ENCODE measurements at places on chromosomes 12 and 14. TPM values are rescaled to one million over a fixed set of nuclear protein-coding genes. Genes with fewer than 3 reads are reported as not detected.
A peak's percentile ranks its signal among the peaks of the same experiment; 100 is the strongest.

- peaks cover 59% of the 10 kb centered on the region for H3K36me3 ChIP-seq
- H3K4me3 ChIP-seq = no peak overlapping the region
- H3K27ac ChIP-seq = no peak overlapping the region
These were observed 48.7 kb upstream of the TRAF3 start for GRCh38 chr14:102728501-102728900.

GRCh38 chr12:105352940-105353635 lies 22.6 kb downstream of the C12orf75 start:
- H3K36me3 ChIP-seq = no peaks in the 10 kb centered on the region
- DNase-seq = no peak
- no peak overlapping the region for H3K27ac ChIP-seq
- peaks cover 8% of the 10 kb centered on the region for H3K4me1 ChIP-seq
- H3K27me3 ChIP-seq = no peaks in the 10 kb centered on the region

DNA sequence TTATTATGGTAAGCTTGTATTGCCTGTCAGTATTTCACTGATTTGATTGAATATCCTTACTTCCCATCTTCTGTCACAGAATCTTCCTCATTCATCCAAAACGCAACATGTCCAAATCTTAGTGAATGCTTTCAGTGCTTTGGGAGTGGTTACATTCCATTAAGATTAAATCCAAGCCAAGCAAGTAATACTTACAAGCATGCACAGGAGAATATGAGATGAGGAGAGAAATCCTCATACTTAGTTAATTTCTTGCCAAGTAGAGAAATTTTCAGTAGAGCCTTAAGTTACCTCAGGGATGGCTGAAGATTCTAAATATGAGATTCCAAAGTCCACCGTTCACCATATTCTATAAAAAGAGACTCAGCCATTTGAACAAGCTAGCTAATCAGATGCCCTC lies 316.0 kb downstream of the RAD51B start:
- no peak for DNase-seq
- no peaks in the 10 kb centered on the region for H3K4me1 ChIP-seq
- H3K36me3 ChIP-seq = no peaks in the 10 kb centered on the region
- no peak overlapping the region for H3K27ac ChIP-seq

DNA sequence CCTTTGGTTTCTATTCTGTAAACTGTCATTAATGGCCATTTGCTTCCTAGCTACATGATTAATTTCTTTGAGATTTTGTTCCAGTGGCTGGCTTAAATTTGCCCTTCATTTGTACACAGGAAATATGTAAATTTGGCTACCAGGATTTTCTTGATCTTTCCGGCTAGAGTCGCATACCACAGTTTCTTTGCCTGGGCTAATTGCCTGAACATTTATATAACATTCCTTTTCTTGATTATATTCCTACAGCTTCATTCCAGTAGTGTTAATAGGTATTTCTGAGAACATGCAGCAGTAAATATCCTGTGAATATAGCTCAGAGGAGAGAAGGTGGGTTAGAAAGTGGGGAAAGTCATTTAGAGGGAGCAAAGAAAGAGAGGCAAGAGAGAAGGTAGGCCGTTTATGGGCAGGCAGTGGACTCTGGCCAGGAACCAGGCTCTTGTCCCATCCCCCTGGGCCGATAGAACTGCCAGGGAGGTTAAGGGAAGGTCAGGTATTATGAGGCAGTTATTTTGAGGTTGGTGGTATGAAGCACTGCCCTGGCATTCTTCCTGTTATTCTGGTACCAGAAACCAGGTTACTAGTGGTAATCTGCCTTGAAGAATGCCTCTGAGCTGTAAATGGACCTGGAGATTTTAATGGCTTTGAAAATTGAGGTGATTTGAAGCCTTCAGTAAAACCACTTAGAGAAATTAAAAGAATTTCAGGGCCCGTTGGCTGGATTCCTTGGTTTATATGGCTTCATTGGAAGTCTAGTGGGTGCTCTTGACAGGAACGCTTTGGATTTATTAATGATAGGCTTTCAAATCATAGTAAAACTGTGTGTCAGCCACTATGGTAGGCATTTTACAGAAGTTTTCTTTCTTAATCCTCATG lies 4.4 kb downstream of the RNF10 start:
- peak overlapping the region; percentile 26 for H3K4me3 ChIP-seq
- peaks cover 17% of the 10 kb centered on the region for H3K36me3 ChIP-seq
- no peaks in the 10 kb centered on the region for H3K27me3 ChIP-seq
- peak overlapping the region; percentile 50 for H3K27ac ChIP-seq

DNA sequence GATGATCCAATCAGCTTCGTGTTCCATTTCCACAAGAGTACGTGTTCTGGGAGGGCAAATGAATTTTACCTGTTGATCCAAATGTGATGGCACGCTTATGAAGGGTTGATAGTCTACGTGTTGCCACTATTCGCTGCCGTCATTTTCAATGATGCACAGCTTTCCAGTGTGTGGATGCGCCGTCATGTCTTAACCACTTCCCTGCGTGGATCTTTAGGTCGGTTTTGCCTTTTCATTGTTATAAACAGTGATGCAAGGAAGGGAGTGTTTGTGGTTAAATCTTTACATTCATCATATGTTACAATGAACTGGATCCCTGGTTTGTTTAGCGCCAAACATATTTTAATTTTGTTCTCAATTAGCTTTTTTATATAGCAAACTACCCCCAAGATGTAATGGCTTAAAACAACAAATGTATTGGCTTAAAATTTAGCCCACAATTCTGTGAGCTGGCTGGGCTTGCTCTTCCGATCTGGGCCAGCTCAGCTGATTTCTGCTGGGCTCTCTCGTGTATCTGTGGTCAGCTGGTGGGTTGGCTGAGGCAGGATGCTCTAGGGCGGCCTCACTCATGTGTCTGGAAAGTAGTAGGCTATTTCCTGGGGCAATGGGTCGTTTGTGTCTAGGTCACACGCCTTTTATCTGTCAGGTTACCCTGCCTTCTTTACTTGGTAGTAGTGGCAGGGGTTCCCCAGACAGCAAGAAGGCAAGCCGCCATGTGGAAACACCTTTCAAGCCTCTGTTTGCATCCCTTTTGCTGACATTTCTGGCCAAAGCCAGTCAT lies 176.7 kb downstream of the CRADD start:
- H3K36me3 ChIP-seq = no peaks in the 10 kb centered on the region
- no peak overlapping the region for H3K27ac ChIP-seq
- no peak overlapping the region for H3K4me3 ChIP-seq
- DNase-seq = no peak

DNA sequence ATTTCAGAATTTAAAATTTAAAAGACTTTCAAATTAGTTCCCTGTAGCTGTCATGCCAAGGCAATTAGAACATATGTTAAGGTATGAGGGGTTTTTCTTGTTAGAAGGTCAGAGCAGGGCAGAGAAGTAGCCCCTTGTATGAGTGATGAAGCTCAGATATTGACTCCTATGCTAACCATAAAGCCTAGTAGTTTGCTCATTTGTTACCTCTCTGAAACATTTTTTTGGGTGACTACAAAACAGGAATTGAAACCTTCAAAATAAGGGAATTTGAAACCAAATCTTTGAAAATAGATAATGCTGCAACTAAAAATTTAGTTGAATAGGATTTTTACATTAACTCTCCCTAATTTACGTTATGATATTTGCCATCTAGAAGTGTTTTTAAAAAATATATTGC lies 333.5 kb downstream of the NAV3 start:
- DNase-seq = no peak
- no peaks in the 10 kb centered on the region for H3K36me3 ChIP-seq
- no peaks in the 10 kb centered on the region for H3K27me3 ChIP-seq
- no peaks in the 10 kb centered on the region for H3K4me1 ChIP-seq
- no peak overlapping the region for H3K27ac ChIP-seq

DNA sequence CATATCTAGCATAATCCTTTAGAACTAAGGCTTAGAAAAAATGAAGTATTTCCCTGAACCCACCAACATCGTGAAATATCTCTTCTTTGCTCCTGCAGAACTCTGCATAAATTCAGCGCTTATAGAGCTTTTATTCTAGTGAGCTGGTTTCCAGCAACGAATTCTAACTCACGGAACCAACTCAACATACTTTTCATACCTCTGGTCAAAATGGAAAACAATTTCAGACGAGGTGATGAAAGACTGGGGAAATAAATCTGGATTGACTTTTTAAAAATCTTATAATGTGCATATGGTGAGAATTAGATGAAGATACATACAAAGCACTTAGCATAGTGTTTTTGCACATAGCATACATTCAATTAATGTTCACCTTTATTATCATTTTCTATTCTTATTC lies 62.6 kb upstream of the BBS10 start:
- no peak overlapping the region for H3K4me3 ChIP-seq
- H3K36me3 ChIP-seq = peaks cover 4% of the 10 kb centered on the region
- H3K27ac ChIP-seq = no peak overlapping the region

GRCh38 chr14:91396959-91397815 lies 20.4 kb downstream of the CCDC88C start:
- H3K4me1 ChIP-seq = peaks cover 90% of the 10 kb centered on the region
- no peaks in the 10 kb centered on the region for H3K27me3 ChIP-seq
- DNase-seq = peak; percentile 67
- H3K36me3 ChIP-seq = no peaks in the 10 kb centered on the region
- peak overlapping the region; percentile 76 for H3K27ac ChIP-seq

GRCh38 chr14:28243600-28243999 lies 523.0 kb upstream of the FOXG1 start:
- no peak for DNase-seq
- no peak overlapping the region for H3K27ac ChIP-seq
- no peaks in the 10 kb centered on the region for H3K27me3 ChIP-seq
- no peak overlapping the region for H3K4me3 ChIP-seq
- H3K4me1 ChIP-seq = no peaks in the 10 kb centered on the region

DNA sequence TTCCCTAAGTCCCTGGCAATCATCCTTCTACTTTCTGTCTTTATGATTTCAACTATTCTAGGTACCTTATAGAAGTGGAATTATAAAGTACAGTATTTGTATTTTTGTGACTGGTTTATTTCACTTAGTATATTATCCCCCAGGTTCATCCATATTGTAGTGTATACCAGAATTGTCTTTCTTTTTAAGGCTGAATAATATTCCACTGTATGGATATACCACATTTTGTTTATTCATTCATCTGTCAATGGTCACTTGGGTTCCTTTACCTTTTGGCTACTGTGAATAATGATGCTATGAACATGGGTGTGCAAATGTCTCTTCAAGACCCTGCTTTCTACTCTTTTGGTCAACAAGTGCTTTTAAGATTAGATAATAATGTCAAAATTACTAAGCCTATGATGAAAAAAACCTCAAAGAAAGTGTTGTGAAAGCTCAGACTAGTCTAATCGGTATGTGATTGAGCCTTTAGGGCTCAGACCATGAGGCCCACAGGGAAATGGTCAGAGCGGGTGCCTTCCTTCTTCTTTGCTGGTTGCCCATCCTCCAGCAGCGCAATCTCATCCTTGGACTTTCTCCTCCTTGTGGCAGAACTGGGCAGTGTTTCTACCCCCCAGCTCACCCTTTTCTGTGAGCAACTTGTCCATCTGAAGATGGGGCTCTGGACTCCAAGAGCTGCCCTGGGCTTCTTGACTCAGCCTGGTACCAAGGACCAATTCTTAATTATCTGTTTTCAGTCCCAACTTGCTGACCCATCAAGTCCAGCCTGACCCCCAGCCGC lies 105.4 kb downstream of the TTC8 start:
- DNase-seq = no peak
- H3K27me3 ChIP-seq = no peaks in the 10 kb centered on the region
- H3K27ac ChIP-seq = no peak overlapping the region
- no peaks in the 10 kb centered on the region for H3K4me1 ChIP-seq
- no peak overlapping the region for H3K4me3 ChIP-seq
- H3K36me3 ChIP-seq = no peaks in the 10 kb centered on the region

- no peak overlapping the region for H3K4me3 ChIP-seq
- H3K36me3 ChIP-seq = no peaks in the 10 kb centered on the region
- DNase-seq = no peak
- H3K27ac ChIP-seq = no peak overlapping the region
These were observed 83.6 kb downstream of the ANO2 start for GRCh38 chr12:5861416-5861815.

PRR4 gene
- 2.2 TPM for total RNA-seq

CLEC9A gene
- total RNA-seq = 0.64 TPM

NAV3 gene
- not detected for total RNA-seq

LTBP2 gene
- 1.1 TPM for total RNA-seq

Data from naive thymus-derived CD4-positive, alpha-beta T cell (primary cell).